ENCODE measurements at places on chromosomes 16 and 17.

DNA sequence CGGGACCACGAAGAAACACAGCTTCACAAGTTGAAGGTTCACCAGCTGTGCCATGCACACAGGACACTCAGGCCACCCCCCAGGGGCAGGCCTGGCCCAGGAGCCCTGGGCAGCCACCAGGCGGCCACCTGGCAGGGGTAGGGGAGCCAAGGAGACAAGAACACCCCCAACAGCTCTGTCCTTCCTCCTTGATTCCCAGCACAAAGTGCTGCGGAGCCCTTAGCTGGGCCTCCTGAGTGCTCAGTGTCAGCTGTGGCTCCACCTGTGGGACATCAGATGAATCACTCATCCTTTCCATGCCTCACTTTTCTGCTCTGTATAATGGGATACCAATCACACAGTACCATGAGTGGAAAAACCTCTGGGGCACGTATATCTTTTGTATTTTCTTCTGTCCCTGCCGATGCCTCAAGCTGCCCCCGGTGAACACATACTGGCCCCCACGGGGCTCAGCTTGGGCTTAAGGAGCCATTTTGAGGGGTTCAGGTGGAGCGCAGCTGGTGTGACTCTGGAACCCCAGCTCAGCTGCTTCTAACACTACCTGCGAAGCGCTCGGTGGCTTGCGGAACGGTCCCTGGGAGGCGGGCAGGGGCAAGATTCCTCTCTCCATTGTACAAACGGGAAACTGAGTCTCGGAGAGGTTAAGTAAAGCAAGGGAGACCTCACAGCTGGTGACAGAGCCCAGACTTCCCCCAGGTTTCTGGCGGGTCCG is 12.0 kb downstream of the GALK1 start:
- DNase-seq, result no peak

- no peak for DNase-seq
Measured at GRCh38 chr17:43758497-43759174, at the start of gene SOST. TSS of gene SOST (minus strand) at chr17:43758791. CDS start at chr17:43758741, 50 bp downstream.

- DNase-seq, result no peak
Measured at GRCh38 chr16:57966986-57967385, 3.9 kb downstream of the CNGB1 start.

GRCh38 chr17:69176457-69176795 is 34.7 kb upstream of the ABCA6 start:
- no peak for DNase-seq

DNA sequence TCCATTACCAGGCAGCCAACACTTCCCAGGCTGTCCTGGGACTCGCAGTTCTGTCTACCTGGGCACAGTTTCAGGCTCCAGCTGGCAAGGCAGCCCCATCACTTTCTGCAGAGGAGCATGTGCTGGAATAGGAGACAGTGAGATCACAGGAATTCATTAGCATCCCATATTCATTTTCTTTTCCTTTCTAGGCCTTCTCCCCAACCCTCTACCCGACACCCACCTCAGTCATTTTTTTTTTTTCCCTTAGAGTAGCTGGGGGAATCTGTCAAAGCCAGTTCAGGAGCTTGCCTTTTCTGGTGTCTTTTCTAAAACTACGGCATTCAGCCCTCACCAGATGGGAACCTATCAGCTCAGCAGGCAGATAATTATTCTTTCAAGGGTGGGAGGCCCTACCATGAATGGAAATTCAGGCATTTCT is 42.4 kb upstream of the FBXO47 start:
- no peak for DNase-seq
